ENCODE measurements at places on chromosomes 5 and 9. TPM values are rescaled to one million over a fixed set of nuclear protein-coding genes. Genes with fewer than 3 reads are reported as not detected.

The ANKRD34B gene
- total RNA-seq = not detected

The LMBRD2 gene
- total RNA-seq = 19.8 TPM

The SPOCK1 gene
- total RNA-seq = 30.3 TPM

The IFNB1 gene
- total RNA-seq = 0.17 TPM

The TBC1D9B gene
- total RNA-seq = 47.0 TPM

The NDST1 gene
- total RNA-seq = 18.2 TPM

The PSAT1 gene
- total RNA-seq = 115 TPM

The SMARCA2 gene
- 52.1 TPM for total RNA-seq

The ADAMTSL2 gene
- total RNA-seq = under 0.01 TPM

The TAF11L10 gene
- not detected for total RNA-seq

The LAMC3 gene
- total RNA-seq = under 0.01 TPM

The DAP gene
- 24.7 TPM for total RNA-seq

The CCL28 gene
- total RNA-seq = 2.8 TPM

The CANX gene
- total RNA-seq = 589 TPM

The SLC1A1 gene
- 4.5 TPM for total RNA-seq

The ISCA1 gene
- 22.6 TPM for total RNA-seq

The GARIN3 gene
- total RNA-seq = not detected

The FBXW2 gene
- 33.5 TPM for total RNA-seq

The OR1Q1 gene
- not detected for total RNA-seq

The EQTN gene
- not detected for total RNA-seq

The TCERG1 gene
- total RNA-seq = 21.3 TPM

The PFN3 gene
- total RNA-seq = not detected

The ARHGEF37 gene
- total RNA-seq = 5.3 TPM

The LCN15 gene
- total RNA-seq = not detected

The HAVCR1 gene
- total RNA-seq = not detected

The LIX1 gene
- total RNA-seq = not detected

The TPPP gene
- 0.26 TPM for total RNA-seq

The DROSHA gene
- 48.4 TPM for total RNA-seq

The SLC25A2 gene
- total RNA-seq = not detected

The PCDHGC4 gene
- 3.0 TPM for total RNA-seq

The DIRAS2 gene
- 0.26 TPM for total RNA-seq

The SRA1 gene
- total RNA-seq = 28.0 TPM

The IFNA17 gene
- not detected for total RNA-seq

The SCGB3A2 gene
- total RNA-seq = not detected

The TMEM215 gene
- not detected for total RNA-seq

The FAM221B gene
- not detected for total RNA-seq

The DBH gene
- total RNA-seq = not detected

The ADAMTS2 gene
- total RNA-seq = 27.0 TPM

The KCNV2 gene
- not detected for total RNA-seq

The PDZD2 gene
- 0.33 TPM for total RNA-seq

The SPINK6 gene
- total RNA-seq = not detected

The GPR21 gene
- 0.66 TPM for total RNA-seq

The LHX6 gene
- not detected for total RNA-seq

Measured in fibroblast of lung (primary cell).